Kasumi-1 (cell line): ENCODE measurements at places on chromosomes 2 and 18.

DNA sequence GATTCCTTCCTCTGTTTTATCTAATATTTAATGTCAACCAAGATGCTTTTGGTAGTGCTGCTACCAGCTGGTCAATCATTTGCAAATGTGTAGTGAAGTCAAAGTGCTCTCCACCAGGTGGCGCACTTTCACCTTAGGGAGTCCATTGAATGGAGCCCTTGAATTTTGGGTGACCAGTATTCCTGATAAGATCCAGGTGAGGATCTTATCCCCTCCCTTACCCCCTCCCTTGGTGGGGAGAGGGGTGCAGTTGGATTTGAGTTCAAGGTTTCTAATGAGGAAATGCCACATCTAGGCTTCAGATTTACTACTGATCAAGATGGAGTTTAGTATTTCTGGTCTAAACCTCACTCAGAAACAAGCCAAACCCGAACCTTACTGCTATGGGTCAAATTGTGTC is 12.0 kb upstream of the E2F6 start:
- DNase-seq: peak; percentile 53

GRCh38 chr2:10301941-10302478 is 694 bp upstream of the HPCAL1 start:
- DNase-seq: no peak

- DNase-seq: no peak
These were observed 920 bp downstream of the GULP1 start for GRCh38 chr2:188292348-188293239.

GRCh38 chr2:236015171-236015570 is 153.0 kb downstream of the GBX2 start:
- DNase-seq: no peak
